Stimulated activated CD4-positive, alpha-beta T cell treated with anti-CD3 and anti-CD28 coated beads, Interleukin-1b, Interleukin-23, amount 100 ng/mL, for 24 hours (primary cell): ENCODE measurements at places on chromosomes 6 and 20.

DNA sequence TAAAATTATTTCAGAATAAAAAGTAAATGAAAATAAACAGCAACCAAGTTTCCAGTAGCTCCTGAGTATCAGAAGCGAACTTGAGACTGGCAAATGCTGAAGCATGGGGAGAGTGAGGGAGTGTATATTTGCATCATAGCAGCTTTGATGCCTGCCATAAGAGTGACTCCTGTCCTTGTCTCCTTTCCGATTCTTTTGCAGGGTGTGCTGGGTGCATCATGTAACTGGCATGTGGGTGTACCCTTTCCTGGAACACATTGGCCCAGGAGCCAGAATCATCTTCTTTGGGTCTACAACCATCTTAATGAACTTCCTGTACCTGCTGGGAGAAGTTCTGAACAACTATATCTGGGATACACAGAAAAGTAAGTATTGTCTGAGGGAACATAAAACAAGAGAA lies 117.4 kb downstream of the ADAT2 start:
- DNase-seq, result no peak

- no peak for DNase-seq
Observed at GRCh38 chr20:44231193-44231592, 15.9 kb upstream of the GDAP1L1 start.

- DNase-seq, result no peak
Observed at GRCh38 chr6:100518588-100518987, 53.9 kb upstream of the SIM1 start.

- no peak for DNase-seq
Observed at GRCh38 chr20:37354210-37355195, 8.6 kb downstream of the SRC start.

DNA sequence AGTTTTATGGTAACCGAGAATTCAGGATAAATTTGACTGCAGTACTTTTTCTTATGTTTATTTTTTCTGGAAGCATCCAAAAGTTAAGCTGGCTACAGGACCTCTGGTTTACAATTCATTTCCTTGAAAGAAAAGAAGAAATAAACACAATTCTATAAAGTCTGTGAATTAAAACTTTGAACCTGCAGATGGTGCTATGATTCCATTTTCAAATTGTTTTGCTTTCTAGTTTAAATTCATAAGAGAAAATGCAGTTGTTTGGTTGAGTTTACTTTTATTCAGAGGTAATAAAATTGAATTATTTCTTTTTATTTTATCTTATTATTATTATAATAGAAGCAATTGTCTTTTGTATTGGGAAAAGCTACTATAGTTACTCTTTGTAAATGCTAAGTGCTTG lies 1.8 kb upstream of the VIP start:
- no peak for DNase-seq

- DNase-seq, result no peak
Observed at GRCh38 chr6:98840996-98841513, 6.7 kb downstream of the POU3F2 start.

GRCh38 chr6:164396071-164397047 lies 913.0 kb downstream of the C6orf118 start:
- DNase-seq, result no peak

DNA sequence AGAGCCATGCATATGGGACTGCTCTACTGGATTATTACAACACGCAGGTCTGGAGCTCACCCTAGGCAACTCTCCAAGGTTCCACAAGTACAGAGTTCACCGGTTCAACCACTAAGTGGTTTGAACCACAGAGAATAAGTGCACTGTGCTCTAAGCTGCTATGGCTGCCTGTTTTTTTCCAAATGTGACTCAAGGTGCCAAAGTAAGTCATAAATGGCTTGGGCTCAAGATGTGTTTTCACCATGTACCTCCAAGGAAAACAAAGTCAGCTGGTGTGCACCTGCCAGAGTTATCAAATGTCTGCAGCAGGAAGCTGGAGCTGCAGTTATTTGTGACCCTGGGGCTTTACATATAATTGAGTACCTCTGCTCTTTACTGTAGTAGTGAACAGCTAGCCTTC lies 76.7 kb downstream of the PREP start:
- DNase-seq, result no peak

DNA sequence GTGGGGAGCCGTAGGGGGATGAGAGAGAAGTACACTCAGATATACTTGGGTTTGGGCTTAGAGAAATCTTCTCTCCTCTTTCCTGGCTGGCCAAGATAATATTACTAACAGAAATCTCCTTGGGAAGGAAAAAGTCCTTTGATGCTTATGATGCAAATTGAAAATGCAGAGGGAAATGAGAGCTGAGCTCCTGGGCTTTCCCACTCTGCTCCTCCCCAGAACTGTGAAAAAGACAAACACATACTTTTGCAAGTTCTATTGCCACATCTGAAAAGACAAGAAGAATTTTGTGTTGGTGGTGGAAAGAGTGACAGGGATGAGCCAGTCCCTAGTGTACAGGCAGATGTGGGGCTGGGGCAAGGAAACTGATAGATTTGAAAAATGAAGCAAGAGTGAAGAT lies 185.9 kb downstream of the ANKRD60 start:
- no peak for DNase-seq

- no peak for DNase-seq
Observed at GRCh38 chr6:45613656-45614055, 235.9 kb upstream of the SUPT3H start.

DNA sequence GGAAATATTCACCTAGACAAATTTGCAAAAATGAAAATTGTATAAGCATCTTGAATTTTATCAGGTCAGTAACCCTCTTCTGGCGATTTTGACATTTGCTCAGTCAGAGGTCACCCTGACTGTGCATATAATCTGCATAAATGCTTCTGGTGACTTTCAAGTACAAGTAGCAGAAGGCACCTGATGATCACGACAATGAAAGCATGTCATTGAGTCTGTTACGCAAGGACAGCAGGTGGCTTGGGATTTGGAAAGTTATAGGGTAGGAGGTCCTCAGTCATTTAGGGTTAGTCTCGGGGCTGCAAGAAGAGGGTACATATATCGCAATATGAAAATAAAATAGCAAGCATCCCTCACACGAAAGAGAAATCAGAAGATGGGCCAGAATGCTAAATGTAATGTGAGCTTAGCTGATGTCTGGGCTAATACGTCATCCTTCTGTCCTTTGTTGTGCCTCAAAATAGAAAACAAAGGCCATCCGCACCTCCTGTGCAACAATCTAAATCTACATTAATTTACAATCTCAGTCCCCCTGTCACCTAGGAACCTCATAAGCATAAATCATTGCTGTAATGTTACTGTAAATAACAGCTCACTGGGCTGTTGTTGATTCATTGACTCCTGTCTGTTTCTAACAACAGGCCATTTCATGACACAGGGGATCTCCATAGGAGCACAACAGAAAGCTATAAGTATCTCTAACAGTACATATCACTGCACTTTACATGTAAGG lies 155.2 kb upstream of the RSPO3 start:
- DNase-seq, result no peak

- no peak for DNase-seq
Observed at GRCh38 chr6:112665815-112666214, 318.7 kb downstream of the RFPL4B start.
